ENCODE measurements at places on chromosomes 4 and X. TPM values are rescaled to one million over a fixed set of nuclear protein-coding genes. Genes with fewer than 3 reads are reported as not detected.

MTTP gene
- not detected for total RNA-seq

AR gene
- 1.2 TPM for total RNA-seq

ASMT gene
- not detected for total RNA-seq

FMR1 gene
- total RNA-seq = 25.2 TPM

FRG2 gene
- not detected for total RNA-seq

SPANXC gene
- total RNA-seq = not detected

PTTG2 gene
- total RNA-seq = not detected

HERC5 gene
- 0.65 TPM for total RNA-seq

PNMA5 gene
- total RNA-seq = not detected

DMRTC1 gene
- not detected for total RNA-seq

CSAG1 gene
- not detected for total RNA-seq

DDIT4L gene
- 2.6 TPM for total RNA-seq

PAK3 gene
- 0.65 TPM for total RNA-seq

TKTL2 gene
- total RNA-seq = not detected

CHIC2 gene
- 48.2 TPM for total RNA-seq

EDNRA gene
- under 0.01 TPM for total RNA-seq

PASD1 gene
- total RNA-seq = not detected

PHEX gene
- 0.87 TPM for total RNA-seq

GAGE12J gene
- not detected for total RNA-seq
